Spleen (tissue), 13 donors: ENCODE measurements at places on chromosomes 16 and 17. TPM values are rescaled to one million over a fixed set of nuclear protein-coding genes. Genes with fewer than 3 reads are reported as not detected.

GRCh38 chr16:80666378-80667250, 125.8 kb downstream of the DYNLRB2 start:
- H3K27ac ChIP-seq: no peak overlapping the region
- H3K27me3 ChIP-seq: no peaks in the 10 kb centered on the region
- H3K4me1 ChIP-seq: peaks cover 6% of the 10 kb centered on the region
- DNase-seq: no peak

DNA sequence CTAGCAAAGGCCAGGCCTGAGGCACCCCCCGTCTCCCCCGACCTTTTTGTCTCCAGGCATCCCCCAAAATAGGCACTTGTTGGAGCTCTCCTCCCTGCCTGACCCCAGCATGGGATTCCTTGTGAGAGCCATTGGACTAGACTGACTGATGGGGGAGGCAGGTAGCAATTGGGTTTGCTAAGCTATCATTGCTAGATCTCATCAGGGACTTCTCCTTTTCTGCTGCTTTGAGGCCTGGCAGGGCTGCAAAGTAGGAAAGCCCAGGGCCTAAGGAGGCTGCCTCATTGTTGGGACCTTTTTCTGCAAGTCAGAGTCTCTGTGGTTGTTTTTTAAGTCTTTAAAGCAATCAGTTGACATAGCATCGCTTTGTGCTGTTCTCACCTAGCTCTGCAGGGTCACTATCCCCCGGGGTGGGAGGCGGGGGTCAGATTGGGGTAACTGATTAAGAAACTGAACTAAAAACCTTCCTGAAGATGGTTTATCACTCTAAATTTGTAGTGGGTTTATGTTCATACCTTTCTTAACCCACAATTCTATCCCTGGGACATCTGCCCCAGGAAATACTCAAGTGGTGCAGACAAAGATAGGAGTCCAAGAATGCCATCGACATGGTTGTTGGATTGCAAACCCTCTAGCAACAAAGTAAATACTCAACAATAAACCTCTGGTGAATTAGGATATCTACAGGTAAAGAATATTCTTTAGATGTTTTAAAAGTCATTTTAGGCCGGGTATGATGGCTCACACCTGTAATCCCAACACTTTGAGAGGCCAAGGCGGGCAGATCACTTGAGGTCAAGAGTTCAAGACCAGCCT, 28.0 kb downstream of the LLGL2 start:
- no peak overlapping the region for H3K4me3 ChIP-seq
- H3K27me3 ChIP-seq: no peaks in the 10 kb centered on the region
- no peak for DNase-seq
- H3K36me3 ChIP-seq: no peaks in the 10 kb centered on the region
- no peak overlapping the region for H3K27ac ChIP-seq

GRCh38 chr16:53642094-53642493, 61.6 kb downstream of the RPGRIP1L start:
- H3K27ac ChIP-seq: no peak overlapping the region
- no peaks in the 10 kb centered on the region for H3K27me3 ChIP-seq
- no peak for DNase-seq

GRCh38 chr17:81912441-81913309, 1.5 kb upstream of the PCYT2 start:
- peaks cover 54% of the 10 kb centered on the region for H3K4me1 ChIP-seq
- no peak overlapping the region for H3K4me3 ChIP-seq
- H3K27me3 ChIP-seq: no peaks in the 10 kb centered on the region

DNA sequence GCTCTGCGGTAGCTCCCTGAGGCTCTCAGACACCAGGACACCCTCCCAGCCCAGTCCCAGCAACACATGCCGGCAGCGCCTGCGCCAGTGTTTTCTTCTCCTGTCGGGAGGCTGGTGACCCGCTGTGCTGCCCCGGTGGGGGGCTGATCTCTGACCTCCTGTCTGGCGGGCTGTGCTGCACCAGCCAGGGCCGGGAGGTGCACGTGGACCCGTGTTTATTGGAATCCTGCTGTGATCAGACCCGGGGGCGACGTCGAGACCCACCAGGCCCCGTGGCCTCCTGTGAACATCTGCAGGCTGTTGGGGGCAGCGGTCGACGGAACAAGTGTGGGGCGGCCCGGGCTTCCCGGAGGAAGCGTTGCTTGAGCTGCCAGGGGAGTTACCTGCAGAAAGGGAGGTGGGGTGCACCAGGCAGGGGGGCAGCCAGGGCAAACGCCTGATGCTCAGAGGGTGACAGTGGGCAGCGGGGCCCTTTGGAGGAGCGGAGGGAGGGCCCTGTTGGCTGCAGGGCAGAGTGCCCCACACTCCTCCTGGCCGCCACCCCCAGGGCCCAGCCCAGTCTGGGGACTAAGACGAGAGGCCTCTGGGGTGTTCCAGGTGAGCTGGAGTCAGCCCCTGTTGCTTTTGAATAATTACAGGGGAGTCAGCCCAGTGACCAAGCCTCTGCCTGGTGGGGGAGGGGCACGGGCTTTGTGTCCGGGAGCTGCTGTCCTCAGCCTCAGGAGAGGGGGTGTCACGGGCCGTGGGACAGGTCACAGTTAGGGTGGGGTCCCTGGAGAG, 2.3 kb upstream of the SSTR5 start:
- no peak for DNase-seq
- no peaks in the 10 kb centered on the region for H3K36me3 ChIP-seq
- H3K27ac ChIP-seq: no peak overlapping the region
- H3K4me1 ChIP-seq: no peaks in the 10 kb centered on the region

DNA sequence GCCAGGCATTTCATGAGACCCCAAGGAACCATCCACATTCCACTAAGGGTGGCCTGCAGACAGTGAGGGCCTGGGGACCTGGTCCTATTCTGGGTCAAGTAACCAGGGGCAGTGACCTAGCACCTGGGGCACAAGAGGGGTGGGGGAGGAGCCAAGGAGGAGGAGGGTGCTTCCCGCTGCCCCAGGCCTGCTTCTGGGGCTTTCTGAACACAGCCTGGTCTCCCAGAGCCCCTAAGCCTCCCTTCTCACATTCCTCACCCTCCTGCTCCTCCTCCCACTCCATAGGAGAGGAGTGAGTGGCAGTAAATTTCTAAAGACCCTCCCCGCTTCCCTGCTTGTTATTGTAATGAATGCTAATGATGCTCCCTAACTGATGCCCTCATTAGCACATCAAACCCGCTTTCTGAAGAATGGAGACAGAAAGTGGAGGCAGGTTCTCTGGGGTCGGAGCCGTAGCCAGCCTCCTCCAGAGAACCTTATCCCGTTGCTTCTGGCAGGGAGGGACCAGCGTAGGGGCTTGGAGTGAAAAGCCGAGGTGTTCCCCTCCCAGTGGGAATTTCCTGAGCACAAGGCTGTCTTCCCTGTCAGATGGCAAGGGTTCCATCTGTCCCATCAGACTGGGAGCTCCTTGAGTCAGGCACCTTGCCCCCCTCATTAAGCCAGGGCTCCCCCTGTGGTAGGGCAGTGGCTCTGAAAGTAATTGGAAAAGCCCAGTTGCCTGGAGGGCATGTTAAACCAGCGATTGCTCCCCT, 3.7 kb upstream of the SRCIN1 start:
- no peak for DNase-seq
- H3K4me1 ChIP-seq: peaks cover 24% of the 10 kb centered on the region
- no peak overlapping the region for H3K27ac ChIP-seq
- no peaks in the 10 kb centered on the region for H3K36me3 ChIP-seq
- no peak overlapping the region for H3K4me3 ChIP-seq
- peaks cover 93% of the 10 kb centered on the region for H3K27me3 ChIP-seq

- H3K27me3 ChIP-seq: peaks cover 12% of the 10 kb centered on the region
- H3K36me3 ChIP-seq: no peaks in the 10 kb centered on the region
- H3K4me1 ChIP-seq: peaks cover 5% of the 10 kb centered on the region
Observed at GRCh38 chr16:1008085-1008484, 26.5 kb downstream of the SOX8 start.

- H3K4me1 ChIP-seq: no peaks in the 10 kb centered on the region
- H3K27ac ChIP-seq: no peak overlapping the region
- H3K4me3 ChIP-seq: no peak overlapping the region
- H3K27me3 ChIP-seq: no peaks in the 10 kb centered on the region
Observed at GRCh38 chr16:79554912-79555311, 45.6 kb downstream of the MAF start.

- H3K27ac ChIP-seq: no peak overlapping the region
- H3K27me3 ChIP-seq: no peaks in the 10 kb centered on the region
- peaks cover 58% of the 10 kb centered on the region for H3K36me3 ChIP-seq
- no peak overlapping the region for H3K4me3 ChIP-seq
- DNase-seq: no peak
- H3K4me1 ChIP-seq: no peaks in the 10 kb centered on the region
Observed at GRCh38 chr16:75599452-75600277, 23.4 kb downstream of the ADAT1 start.

DNA sequence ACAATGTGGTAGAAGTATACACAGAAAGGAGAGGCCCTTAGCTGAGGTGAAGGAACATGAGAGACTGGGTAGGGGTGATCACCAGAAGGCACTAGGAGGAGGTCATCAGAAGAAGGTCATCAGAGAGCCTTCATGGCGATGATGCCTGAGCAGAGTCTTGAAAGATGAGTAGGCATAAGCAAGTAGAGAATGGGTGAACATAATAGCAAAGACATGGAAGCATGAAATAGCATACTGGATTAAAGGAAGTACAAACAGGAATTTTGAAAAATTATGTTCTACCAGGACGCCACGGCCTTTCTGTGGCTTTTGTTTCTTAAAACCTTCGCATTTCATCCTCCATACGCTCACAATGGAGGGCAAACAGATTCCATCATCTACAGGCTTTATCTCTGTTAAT, 2.9 kb downstream of the IKZF3 start:
- peaks cover 24% of the 10 kb centered on the region for H3K27me3 ChIP-seq
- peaks cover 79% of the 10 kb centered on the region for H3K4me1 ChIP-seq
- H3K36me3 ChIP-seq: no peaks in the 10 kb centered on the region
- DNase-seq: no peak

- no peaks in the 10 kb centered on the region for H3K36me3 ChIP-seq
- peak overlapping the region; percentile 81 for H3K4me3 ChIP-seq
- peaks cover 56% of the 10 kb centered on the region for H3K4me1 ChIP-seq
- no peaks in the 10 kb centered on the region for H3K27me3 ChIP-seq
Observed at GRCh38 chr17:4789701-4789950, 862 bp downstream of the GLTPD2 start.

- no peak overlapping the region for H3K27ac ChIP-seq
- H3K4me3 ChIP-seq: no peak overlapping the region
- no peaks in the 10 kb centered on the region for H3K36me3 ChIP-seq
- no peaks in the 10 kb centered on the region for H3K27me3 ChIP-seq
Observed at GRCh38 chr17:49285716-49286115, 55.1 kb upstream of the PHOSPHO1 start.

DNA sequence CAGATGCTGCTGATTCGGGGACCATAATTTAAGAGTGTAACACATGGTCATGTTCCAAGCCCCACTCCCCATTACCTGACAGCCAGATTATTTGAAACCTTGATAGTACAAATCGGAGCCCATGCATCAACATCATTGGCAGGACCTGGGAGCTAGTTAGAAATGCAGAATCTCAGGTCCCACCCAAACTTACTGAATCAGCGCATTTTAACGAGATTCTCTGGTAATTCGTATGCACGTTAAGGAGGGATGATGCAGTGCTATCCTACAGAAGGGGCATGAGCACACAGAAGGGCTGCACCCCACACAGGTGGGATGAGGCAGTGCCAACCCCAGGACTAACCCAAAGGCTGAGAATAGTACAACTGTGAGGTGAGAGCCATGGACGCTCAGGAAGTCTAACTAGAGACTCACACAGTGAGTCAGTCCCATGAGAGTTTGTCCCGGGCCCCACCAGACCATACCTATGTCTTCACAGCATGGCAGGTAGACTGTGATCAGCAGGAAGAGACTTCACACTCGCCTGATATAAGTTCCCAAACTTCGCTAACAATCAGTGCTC, 64.9 kb downstream of the ZNF18 start:
- H3K4me1 ChIP-seq: no peaks in the 10 kb centered on the region
- H3K27ac ChIP-seq: no peak overlapping the region
- no peak overlapping the region for H3K4me3 ChIP-seq
- H3K36me3 ChIP-seq: no peaks in the 10 kb centered on the region
- no peaks in the 10 kb centered on the region for H3K27me3 ChIP-seq

DNA sequence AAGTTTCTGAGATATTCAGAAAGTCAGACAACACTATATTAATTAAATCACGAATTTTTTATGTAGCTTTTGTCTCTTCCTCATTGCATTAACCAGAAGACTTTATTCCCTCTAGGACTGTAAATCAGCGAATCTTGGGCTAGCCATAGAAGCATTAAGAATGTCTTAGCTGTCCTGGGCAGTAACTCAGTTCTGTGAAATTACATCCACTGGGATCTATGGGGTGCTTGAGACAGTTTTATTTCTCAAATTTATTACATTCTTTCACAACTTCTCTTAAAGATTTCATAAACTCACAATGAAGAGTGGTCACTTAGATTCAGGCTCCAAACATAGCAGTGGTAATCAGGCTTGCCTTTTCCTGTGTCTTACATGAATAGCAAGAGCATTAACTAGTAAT, 1153.4 kb downstream of the CDH8 start:
- no peaks in the 10 kb centered on the region for H3K36me3 ChIP-seq
- H3K4me3 ChIP-seq: no peak overlapping the region
- no peaks in the 10 kb centered on the region for H3K4me1 ChIP-seq
- no peak for DNase-seq
- H3K27me3 ChIP-seq: no peaks in the 10 kb centered on the region
- no peak overlapping the region for H3K27ac ChIP-seq

GRCh38 chr16:66121466-66121865, 245.0 kb upstream of the CDH5 start:
- peaks cover 9% of the 10 kb centered on the region for H3K27me3 ChIP-seq
- no peak overlapping the region for H3K4me3 ChIP-seq
- no peaks in the 10 kb centered on the region for H3K36me3 ChIP-seq
- no peaks in the 10 kb centered on the region for H3K4me1 ChIP-seq
- H3K27ac ChIP-seq: no peak overlapping the region

- no peak overlapping the region for H3K4me3 ChIP-seq
- no peaks in the 10 kb centered on the region for H3K27me3 ChIP-seq
- no peak overlapping the region for H3K27ac ChIP-seq
- DNase-seq: no peak
- H3K36me3 ChIP-seq: no peaks in the 10 kb centered on the region
Observed at GRCh38 chr17:43382776-43383175, 16.0 kb upstream of the ARL4D start.

Gene C1QTNF8
- not detected for total RNA-seq

Gene CORO7
- 149 TPM for total RNA-seq

Gene SOX8
- total RNA-seq: 2.7 TPM

Gene FOXF1
- total RNA-seq: 0.85 TPM

Gene MPP2
- total RNA-seq: 0.77 TPM
